ENCODE measurements at places on chromosomes 2 and 18.
A peak's percentile ranks its signal among the peaks of the same experiment; 100 is the strongest.

GRCh38 chr2:189602233-189602632 lies 21.6 kb upstream of the SLC40A1 start:
- DNase-seq, result no peak

- DNase-seq, result peak; percentile 73
Measured at GRCh38 chr2:96407041-96407918, 71.7 kb downstream of the NCAPH start.

DNA sequence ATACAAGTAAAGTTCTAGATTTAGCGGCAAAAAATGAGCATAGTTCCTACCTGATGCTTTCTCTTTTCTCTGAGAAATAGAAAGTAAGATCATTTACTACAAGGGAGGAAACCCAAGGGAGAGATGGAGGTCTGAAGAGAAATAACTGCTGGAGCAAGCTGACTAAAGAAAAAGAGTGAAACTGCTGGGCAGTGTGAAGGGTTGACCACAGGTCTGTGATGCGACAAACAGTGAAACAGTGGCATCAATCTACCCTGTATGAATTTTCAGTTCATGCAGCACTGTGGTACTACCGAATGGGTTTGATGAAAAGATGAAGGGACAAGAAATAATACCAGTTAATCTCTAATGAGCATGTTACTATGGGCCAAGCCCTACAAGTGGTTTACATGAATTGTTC lies 52.2 kb downstream of the CUL3 start:
- no peak for DNase-seq

DNA sequence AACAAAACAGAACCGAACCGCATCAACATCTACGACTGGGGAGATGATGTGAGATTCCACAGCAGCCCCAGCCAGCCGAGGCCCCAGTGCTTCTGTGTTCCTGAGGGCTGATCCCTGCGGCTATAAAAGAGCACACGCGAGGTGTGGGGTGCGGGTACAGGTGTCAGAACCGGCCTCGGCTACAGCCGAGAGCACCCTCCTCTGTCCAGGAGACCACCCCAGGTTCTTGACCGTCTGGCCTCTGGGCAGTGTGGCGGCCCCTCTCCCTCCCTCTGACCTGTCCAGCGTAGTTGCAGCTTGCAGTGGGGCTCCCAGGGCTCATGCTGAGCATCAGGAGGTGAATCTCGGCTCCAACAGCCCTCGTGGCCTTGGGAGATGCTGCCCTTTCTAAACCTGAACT lies 23.7 kb downstream of the RTP5 start:
- no peak for DNase-seq

- no peak for DNase-seq
Measured at GRCh38 chr2:204425821-204426220, 119.5 kb upstream of the PARD3B start.

GRCh38 chr2:134083548-134083947 lies 170.3 kb upstream of the MGAT5 start:
- DNase-seq, result no peak

DNA sequence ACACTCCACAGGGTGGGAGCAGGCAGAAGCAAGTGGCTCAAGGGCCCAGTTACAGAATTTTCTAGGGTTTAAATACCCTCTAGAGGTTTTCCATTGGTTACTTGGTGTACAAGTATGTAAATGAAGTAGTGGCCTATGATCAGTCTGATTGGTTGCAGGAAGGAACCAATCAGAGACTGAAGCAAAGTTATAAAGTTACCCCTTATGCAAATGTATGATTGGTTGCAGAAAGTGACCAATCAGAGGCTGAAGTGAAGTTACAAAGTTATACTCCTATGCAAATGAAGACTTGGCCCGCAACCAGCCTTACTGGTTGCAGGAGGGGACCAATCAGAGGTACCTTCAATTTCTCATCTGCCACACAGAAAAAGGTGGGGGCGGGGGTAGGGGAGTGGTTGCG lies 154.6 kb downstream of the INO80D start:
- DNase-seq, result no peak

GRCh38 chr2:168529054-168529833 lies 73.2 kb downstream of the CERS6 start:
- DNase-seq, result no peak

DNA sequence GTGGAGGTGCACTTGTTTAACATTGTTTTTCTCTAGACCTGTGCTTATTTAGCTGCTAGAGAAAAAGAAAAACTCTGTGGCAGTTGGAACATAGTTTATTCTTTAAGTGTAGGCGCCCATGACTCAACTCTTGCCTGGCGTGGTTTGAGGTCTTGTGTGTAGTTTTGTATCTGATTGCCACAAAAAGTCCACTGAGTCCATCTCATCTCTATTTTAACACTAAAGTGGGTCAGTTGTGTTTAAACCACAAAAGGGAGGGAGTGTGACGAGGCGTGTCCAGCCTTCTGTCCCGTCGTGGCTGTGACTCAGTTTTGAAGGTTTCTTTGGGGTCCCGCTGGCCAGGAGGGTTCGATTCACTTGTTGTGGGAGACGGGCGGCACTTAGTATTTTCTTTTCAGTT lies 15.3 kb upstream of the UGT1A9 start:
- DNase-seq, result no peak

DNA sequence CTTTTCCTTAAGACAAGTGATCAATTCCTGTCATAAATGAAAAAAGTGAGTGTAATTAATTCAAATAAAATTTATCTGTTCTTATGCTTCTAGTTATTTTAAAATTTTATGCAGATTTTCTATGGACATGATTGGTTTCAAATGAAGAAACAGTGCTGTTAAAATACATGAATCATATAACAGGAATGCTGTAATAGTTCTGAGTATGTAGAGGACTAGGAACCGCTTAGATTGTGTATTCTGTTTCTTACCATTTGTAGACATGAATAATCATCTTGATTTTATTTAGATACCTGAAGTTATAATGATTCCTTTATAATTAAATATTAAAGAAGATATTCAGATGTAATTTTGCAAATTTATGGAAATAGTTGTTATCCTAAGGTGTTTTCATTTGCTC lies 3.5 kb downstream of the ACTR2 start:
- DNase-seq, result no peak

DNA sequence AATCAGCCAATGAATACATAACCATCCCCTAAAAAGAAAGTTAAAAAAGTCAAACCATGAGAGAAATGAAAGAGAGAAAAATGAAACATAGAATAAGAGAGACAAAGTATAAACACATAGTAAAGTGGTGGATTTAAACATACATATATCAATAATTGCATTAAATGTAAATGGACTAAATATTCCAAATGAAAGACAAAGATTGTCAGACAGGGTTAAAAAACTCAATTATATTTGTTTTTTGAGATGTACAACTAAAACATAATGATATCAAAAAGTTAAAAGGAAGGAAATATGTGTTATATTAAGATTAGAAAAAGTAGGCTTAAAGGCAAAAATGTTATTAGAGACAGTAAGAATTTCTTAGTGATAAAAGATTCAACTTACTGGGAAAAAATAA lies 83.8 kb upstream of the CELF4 start:
- no peak for DNase-seq

GRCh38 chr2:21118302-21118920 lies 5.4 kb upstream of the TDRD15 start:
- DNase-seq, result no peak

DNA sequence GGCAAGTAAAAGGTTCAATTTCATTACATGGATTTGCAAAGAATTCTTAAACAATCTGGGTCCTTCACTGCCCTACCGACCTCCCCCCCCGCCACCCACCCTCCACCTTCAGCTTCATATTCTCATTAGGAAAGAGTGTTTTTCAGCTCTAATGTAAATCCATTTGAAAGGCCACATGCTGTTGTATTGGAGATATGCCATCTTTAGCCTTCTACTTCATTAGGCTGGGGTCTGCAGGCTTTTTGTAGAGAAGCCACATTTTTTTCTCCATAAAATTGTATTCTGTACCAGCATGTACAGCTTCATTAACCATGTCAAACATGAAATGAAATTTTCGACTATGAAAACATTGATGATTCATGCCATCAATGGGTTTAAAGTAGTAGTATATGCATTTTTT lies 42.8 kb upstream of the THUMPD2 start:
- no peak for DNase-seq

DNA sequence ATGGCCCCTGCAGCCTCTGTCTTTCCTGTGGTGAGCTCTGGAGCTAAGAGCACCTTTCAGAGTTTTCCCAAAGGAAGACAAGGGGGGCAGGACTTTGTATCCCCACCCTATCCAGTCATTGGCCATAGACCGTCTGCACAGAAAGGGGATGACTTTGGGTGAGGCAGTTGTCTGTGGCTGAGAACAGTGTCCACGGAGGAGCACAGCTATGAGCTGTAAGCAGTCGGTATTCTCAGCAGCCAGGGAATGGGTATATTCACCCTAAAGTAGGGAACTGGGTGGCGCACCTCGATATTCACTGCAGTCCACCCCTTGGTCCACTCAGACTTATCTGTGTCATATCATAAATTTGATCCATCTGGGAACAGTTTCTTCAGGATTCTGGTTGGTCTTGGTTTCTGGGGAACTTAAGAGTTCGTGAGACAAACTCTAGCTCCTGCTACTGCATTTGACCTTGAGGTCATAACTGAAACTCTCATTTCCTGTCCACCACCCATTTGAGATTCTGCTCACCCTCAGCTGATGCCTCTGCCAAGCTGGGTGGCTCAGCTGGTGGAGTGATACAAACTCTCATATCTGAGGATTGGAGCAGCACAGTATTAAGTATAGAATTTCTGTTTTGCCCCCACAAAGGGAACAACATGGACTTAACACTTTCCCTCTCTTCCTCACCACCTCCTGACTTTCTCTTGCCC lies 45.2 kb upstream of the SCG2 start:
- DNase-seq, result no peak

DNA sequence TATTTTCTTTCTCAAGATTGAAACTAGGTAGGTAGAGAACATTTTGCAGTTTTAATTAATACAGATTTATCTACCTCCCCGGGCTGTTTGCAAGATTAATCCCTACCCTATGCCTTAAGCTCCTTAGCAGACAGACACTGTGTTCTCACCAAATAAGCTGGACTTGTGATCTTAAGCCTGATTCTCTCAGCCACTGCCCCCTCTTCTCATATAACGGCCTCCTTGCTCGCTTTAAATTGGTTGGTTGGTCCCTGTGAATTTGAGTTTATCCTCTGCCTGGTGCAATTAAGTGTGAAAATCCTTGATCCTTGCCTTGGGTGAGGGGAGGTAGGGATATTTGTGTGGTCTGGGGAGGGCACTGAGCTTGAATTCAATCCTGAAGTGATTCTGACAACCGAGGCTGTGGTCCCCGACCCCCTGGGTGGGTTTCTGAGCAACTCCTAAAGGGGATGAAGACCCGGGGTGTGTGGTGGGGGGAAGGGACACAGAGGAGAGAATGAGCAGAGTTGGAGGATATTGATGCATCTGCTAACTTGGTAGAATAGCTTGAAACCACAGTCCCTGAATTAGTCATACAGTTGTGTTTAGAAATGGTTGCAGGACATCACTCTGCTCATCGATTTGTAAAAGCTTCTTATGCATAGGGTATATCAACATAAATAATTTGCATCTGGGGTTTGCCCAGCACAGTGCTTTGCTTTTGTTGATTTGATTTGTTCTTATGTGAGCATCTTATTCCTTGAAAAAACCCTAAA lies 36.9 kb upstream of the NCKAP5 start:
- no peak for DNase-seq

DNA sequence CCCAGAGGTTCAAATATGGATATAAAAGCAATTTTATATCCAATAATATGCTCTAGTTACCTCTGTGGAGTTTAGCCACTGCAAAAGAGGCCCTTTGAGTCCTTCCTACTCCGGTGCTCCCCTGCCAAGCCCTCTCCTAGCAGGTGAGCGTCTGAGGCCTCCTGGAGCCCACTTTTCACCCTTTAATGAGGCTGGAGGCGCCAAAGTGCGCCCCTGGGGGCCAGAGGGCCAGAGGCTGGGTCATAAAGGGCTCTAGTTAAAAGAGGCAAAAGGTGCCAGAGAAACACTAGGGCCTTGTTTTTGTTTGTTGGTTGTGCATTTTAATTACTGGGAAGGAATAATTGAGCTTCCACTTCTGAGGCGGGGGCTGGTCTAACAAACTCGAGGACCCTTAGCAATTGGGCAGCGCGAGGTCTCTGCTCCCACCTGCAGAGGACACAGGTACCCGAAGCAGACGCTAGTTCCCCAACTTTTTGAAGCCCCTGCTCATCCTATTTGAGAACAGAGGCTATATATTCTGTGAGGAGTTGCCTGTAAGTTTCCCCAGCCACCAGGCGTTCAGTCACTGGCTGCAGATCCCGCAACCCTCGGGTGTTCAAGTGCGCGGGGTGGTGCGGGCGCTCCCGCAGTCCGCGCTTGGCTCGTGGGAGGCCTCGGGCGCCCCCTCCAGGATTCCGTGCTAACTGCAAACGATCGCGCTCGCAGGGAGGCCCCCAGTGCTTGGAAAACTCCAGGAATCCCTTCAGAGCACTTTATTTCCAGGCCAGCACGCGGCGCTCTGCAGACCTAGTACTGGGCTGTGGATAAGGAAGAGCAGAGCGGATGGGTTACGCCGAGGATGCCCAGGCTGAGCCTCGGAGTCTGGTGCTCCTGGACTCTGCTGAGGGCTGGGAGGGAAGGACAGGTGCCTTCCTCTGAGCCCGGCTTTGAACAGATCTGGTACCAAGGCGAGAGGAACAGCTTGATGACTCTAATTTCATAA lies 14.1 kb downstream of the MSGN1 start:
- DNase-seq, result no peak

DNA sequence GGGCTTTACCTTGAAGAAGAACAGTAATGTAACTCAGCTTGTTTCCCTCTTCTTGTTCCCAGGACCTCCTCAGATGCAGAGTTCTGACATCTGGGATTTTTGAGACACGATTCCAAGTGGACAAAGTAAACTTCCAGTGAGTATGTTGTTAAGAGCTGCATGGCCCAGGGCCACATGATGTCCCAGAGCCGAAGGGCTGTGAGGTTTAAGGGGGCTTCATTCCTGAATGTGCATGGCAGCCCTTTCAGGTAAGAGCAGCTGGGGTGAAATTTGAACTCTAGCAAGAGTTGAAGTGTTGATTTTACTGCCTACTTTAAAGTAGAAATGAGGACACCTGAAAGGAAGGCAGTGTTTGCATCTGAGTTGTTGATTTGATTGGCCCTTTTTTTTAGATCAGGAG lies 13.3 kb downstream of the CHMP1B start:
- DNase-seq, result no peak

DNA sequence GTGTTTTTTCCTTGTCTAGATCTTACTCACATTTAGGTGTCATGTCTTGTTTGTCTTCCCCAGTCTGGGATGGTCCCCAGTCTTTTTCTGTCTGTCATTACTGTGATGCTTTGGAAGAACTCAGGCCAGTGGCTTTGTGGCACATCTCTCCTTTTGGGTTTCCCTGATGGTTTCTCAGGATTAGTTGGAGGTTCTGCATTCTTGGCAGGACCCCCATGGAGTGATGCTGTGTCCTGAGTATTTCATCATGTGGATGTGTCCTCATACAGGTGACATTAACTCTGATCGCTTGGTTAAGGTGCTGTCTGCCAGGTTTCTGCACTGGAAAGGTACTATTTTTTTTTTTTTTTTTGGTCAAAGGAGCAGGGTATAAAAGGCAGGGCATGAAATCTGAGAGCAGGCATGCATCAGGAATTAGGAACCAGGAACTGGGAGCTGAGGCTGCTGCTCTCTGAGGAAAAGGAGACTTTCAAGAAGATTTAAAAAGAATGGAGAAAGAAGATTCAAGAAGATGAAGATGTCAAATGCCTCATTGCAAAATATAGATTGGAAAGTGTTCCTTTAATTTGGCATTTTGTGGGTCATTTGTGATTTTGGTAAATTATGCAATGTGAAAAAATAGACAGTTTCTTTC lies 85.3 kb downstream of the NUP35 start:
- no peak for DNase-seq

Measured in activated CD4-positive, alpha-beta T cell treated with anti-CD3 and anti-CD28 coated beads for 4 hours (primary cell).